ENCODE measurements at places on chromosomes 3 and 15. TPM values are rescaled to one million over a fixed set of nuclear protein-coding genes. Genes with fewer than 3 reads are reported as not detected.

SH2D7 gene
- total RNA-seq, result not detected

DUOX1 gene
- total RNA-seq, result 90.1 TPM

MUSTN1 gene
- total RNA-seq, result 8.4 TPM

MANF gene
- 36.0 TPM for total RNA-seq

XYLB gene
- 1.1 TPM for total RNA-seq

WNT5A gene
- total RNA-seq, result 12.1 TPM

Measured in lower leg skin (tissue), 4 donors.